ENCODE measurements at places on chromosomes 11 and 22.

- no peak for DNase-seq
Measured at GRCh38 chr22:48523091-48523490, 1304.6 kb downstream of the BRD1 start.

DNA sequence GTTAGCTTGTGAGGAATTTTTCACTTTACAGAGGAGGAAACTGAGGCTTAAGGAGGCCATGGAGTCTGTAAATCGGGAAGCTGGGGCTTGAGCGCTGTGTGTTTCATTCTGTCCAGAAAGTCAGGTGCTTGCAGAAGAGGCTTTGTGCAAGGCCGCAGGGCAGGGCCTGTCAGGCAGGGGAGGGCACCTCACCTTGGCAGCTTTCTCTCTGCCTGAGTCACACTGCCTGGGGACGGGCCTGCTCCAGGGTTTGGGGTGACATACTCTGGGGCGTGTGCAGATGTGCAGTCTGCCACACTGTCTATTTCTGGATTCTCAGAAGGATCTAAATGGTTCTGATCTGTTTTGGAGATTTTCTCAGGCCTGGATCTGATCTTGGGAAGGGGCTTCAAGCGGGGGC, 8.4 kb downstream of the INCENP start:
- no peak for DNase-seq

- DNase-seq = no peak
Measured at GRCh38 chr11:114121804-114122504, 62.4 kb downstream of the ZBTB16 start.

DNA sequence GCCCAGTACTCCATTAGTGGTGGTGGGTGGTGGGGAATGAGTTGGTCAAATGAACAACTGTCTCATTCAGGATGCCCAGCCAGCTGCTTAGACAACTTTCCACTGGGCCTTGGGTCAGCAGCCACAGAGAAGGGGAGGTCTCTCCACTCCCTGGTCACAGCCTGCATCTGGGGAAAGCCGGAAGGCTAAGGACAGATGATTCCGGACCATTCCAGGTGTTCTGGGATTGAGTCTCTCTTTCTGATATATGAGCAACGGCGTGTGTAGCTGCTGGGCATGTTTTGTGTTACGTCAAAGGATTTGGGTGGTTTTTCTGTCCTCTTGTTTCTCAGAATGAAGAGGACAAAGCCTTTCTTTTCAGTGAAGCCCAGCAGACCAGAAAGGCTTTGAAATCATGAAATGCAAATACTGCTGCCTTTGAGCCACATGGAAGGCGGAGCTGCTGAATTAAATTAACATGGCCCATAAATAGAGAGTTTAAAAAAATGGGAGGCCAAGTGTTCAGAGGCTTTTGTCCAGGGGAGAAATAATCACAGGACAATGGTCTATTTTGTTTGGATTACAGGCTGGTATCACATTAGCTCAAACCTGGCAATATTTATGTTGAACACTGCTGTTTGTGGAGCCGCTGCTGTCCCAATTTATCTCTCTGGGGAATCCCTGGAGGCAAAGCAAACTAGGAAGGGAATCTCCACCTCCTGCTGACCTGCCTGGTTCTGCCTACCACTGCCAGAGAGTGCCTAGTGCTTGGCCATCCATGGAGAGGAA, 234.4 kb upstream of the E2F8 start:
- DNase-seq = no peak

DNA sequence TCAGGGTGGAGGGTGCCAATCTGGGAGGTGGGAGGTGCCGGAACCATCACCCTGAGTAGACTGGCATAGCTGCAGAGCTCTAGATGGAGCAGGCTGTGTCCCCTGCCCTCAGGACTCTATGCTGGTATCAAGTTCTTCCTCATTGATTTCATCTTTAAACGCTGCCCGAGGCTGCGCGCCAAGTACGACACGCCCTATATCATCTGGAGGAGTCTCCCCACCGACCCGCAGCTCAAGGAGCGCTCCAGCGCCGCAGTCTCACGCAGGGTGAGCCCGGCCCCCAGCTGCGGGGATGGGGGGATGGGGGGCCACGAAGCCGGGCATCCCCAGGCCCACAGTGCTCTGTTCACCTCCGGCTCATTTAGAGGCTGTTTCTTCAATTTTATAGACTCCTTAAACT, 52.5 kb downstream of the GRAMD4 start:
- DNase-seq = no peak

DNA sequence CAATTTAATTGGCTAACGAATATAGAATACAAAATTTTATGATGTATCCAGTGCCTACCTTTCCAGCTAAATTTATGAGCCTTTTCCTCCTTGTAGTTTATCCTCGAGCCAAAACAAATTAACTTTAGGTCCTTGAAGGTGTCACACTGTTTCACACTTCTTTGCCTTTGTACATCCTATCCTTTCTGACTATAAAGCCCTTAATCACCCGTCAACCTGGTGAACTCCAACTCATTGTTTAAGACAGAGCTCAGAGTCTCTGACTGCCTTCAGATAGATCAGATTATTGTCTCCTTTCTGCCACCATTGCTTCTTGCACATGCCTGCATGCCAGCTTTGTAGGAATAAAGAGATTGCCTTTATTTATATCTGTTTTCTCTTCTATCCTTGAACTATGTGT, 58.8 kb downstream of the CNTN5 start:
- no peak for DNase-seq

DNA sequence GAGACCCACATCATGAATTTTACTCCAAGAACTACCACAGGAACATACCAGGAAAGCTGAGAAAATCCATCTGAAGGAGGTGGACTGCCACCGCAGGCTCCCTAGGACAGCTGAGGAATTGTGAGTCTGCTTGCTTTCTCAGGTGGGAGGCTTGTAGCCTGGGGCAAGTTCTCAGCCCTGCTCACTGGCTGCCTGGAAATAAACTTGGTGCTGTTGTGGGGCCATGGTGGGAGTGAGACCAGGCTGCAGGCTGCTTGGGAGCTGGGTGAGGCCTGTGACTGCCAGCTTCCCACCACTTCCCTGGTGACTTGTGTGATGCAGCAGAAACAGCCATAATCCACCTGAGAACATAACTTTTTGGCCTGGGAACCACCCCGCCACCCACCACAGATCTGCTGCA, 132.7 kb upstream of the RAG2 start:
- no peak for DNase-seq

DNA sequence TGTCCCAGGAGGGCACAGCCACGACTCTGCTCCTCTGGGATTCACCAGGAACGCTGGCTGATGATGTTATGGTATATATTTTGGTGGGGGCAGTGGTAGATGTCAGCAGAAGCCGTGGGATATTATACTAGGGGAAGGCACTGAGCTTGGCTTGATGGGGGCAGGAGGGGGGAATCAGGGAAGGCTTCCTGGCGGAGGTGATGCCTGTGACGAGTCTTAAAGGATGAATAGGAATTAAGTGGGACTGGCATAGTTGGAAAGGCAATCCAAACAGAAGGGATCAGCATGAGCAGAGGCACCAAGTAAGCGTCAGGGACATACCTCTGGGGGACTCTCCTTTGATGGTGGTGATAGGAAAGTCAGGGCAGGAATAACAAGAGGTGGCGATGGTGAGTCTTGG, 47.6 kb downstream of the TP53I11 start:
- DNase-seq = no peak

DNA sequence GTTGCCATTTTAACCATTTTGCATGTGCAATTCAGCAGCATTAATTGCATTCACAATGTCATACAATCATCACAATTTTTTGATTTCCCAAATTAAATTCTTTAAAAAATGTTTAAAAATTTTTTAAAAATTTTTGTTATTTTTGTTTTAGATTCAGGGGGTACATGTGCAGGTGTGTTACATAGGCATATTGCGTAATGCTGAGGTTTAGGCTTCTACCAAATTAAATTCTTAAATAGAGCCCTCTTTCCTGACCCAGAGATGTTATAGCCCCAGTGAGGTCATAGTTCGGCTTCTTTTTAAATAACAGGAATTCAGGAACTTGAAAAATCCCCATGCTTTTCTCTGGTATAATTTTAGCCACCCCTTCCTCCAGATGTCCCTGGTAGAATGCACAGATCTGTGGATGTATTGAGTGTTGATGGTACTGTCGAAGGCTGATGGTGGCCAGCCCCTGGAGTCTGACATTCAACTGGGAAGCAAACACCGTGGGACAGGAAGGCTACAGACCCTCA, 11.3 kb upstream of the AMPD3 start:
- DNase-seq = no peak

- no peak for DNase-seq
Measured at GRCh38 chr11:69394234-69394868, 87.1 kb upstream of the LINC01488 start.

- no peak for DNase-seq
Measured at GRCh38 chr11:73152861-73153483, 10.9 kb upstream of the FCHSD2 start.

GRCh38 chr11:10526974-10527918, 13.7 kb downstream of the RNF141 start:
- no peak for DNase-seq

DNA sequence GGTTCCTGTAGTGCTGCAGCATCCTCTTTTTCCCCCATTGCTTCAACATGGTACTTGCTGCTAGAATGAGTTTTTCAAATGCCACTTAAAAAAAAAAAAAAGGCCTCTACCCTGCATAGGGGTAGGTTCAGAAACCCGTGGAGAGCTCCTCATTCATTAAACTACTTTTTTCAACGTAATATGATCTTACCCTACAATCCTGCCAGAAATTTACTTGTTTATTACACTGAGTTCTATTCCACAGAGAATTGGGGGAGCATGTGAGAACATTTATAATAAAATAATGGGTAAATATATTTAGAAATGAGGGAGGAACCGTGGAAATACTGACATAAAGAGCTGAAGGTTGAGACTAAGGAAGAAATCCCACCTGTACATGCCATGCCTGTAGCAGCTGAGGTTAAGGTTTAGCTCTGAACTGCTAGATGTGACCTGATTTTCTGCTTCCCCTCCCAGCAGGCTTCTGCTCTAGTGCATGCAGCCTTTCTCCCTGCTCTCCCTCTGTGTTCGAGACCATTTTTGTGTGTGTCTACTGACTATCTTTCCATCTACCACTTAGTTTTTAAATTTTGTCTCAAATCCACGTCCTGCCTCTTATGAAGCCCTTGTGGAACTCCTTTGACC, 225.7 kb downstream of the DDX10 start:
- DNase-seq = no peak

GRCh38 chr22:36221799-36222751, 17.3 kb downstream of the APOL2 start:
- peak; percentile 72 for DNase-seq

GRCh38 chr11:119099711-119100110, 1.9 kb downstream of the DPAGT1 start:
- DNase-seq = no peak

GRCh38 chr11:80379620-80380278, 938.9 kb upstream of the TENM4 start:
- DNase-seq = no peak

GRCh38 chr11:27464289-27464696, 8.3 kb downstream of the LGR4 start:
- no peak for DNase-seq

DNA sequence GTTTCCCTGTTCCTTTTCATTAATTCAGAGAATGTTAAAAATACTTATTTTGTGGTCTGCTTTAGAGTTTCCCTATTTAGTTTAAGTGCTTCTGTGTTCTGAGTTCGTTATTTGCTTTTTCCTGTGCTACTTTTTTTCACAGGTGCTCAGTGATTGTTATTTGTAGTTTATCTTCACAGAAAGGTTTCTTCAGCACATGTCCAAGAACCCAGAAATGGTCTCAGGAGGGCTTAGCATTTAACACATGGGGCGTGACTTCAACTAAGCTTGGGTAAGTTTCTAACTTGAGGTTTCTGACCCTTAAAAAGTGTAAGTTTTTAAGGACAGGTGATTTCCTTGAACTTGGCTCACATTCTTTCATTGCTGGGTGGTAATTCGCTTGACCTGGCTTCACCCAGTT, 157.3 kb downstream of the AASDHPPT start:
- no peak for DNase-seq

DNA sequence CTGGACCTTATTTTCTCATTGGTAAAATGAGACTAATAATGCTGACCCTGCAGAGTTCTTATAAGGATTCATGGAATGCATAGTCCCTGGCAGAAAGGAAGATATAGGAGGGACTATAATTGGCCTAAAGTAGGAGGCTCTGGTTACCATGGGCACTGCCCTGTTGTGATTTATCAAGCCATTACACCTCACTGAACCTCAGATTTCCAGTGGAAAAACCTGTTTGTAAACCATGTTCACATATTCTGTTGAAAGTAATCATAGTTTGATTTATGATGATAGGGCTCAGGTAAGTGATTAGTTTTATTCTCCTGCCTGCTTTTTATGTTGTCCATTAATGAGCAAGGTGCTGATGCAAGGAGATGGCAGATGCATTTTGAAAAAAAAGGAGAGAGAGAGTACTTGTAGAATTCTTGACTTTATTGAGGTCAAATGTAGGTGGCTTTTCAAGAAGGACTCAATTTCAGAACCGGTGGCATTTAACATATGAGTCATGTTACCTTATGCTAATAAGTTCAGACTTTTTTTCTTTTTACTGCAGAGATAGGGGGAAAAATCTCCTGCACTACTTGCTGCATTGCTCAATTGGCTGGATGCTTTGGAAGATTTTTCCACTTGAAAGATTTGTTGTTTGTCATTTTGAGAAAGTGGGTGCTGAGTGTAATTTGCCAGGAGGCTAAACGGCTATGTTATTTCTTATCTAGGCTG, 14.6 kb downstream of the NF2 start:
- DNase-seq = no peak

- peak; percentile 58 for DNase-seq
Measured at GRCh38 chr11:9664276-9665171, 647 bp downstream of the SWAP70 start.

- DNase-seq = no peak
Measured at GRCh38 chr11:67098799-67099429, 20.1 kb upstream of the KDM2A start.

DNA sequence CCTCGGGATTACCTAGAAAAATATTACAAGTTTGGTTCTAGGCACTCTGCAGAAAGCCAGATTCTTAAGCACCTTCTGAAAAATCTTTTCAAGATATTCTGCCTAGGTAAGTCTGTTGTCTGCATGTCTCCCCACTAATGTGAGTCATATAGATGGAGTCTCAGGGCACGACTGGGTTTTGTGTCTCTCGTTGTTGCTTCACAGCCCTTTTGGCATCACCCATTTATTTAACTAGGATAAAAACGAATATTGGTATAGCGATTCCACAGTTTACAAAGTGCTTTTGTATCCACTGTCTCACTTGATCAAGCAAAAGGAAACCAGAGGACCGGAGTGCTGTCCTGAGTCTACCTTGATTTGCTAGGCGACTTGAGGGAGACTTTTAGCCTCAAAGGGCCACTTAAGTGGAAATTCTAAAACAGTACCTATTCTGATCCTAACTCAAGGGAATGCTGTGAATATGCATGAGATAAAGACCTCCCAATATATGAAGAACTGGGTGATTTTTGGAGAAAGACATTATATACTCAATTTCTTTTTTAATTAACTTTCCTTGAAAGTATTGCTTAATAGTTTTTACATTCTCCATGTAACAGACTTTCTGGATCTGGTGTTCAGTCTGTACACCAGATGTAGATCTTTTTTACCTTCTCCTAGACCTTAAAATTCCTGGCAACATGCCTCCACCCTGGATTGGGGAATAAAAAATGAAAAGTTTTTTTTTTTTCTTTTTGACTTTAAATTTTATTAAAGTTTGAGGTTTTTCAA, 590 bp downstream of the NNMT start:
- no peak for DNase-seq

All from psoas muscle (tissue), 8 donors.